Activated B cell treated with CpG ODN at 0.5 μM for 24 hours (primary cell): ENCODE measurements at places on chromosomes 2 and 18.

GRCh38 chr2:211867845-211868451 is 670.7 kb downstream of the ERBB4 start:
- H3K27ac ChIP-seq = no peak overlapping the region
- no peak overlapping the region for H3K4me3 ChIP-seq
- H3K36me3 ChIP-seq = no peaks in the 10 kb centered on the region
- no peaks in the 10 kb centered on the region for H3K27me3 ChIP-seq

GRCh38 chr18:35460736-35461161 is 37.0 kb downstream of the INO80C start:
- no peak overlapping the region for H3K4me3 ChIP-seq

GRCh38 chr2:226760412-226761194 is 39.0 kb downstream of the IRS1 start:
- H3K36me3 ChIP-seq = no peaks in the 10 kb centered on the region
- no peak for DNase-seq
- no peak overlapping the region for H3K4me3 ChIP-seq
- no peaks in the 10 kb centered on the region for H3K27me3 ChIP-seq
- peaks cover 6% of the 10 kb centered on the region for H3K4me1 ChIP-seq

- DNase-seq = no peak
- peaks cover 4% of the 10 kb centered on the region for H3K27me3 ChIP-seq
- H3K36me3 ChIP-seq = no peaks in the 10 kb centered on the region
These were observed 233.3 kb downstream of the KLHL29 start for GRCh38 chr2:23618265-23618664.

DNA sequence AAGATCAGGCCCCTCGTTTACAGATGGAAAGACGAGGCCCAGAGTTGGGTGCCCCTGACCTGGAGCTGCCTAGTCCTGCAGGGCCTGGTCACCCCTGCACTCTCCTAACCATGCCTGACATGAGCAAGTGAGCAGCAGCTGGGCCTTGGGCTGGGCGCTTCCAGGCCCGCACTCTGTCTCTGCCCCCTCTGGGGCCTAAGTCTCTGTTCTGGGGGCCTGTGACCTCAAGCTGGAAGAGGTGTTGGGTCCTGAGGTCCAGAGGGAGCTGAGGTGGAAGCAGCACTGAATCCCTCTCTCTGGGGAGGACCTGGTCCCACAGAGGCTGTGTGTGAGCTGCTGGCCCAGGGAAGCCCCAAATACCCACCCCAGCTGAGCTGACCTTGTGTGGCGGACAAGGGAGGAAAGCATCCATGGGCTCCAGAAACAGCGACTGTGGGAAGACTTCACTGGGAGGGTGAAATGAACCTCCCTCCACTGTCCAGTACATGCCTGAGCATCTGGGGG is 46.1 kb upstream of the GPC1 start:
- H3K27ac ChIP-seq = no peak overlapping the region
- no peak overlapping the region for H3K4me3 ChIP-seq
- no peaks in the 10 kb centered on the region for H3K4me1 ChIP-seq
- H3K27me3 ChIP-seq = peaks cover 3% of the 10 kb centered on the region
- DNase-seq = no peak

GRCh38 chr18:25251068-25251467 is 100.9 kb downstream of the ZNF521 start:
- DNase-seq = no peak
- H3K27me3 ChIP-seq = peaks cover 1% of the 10 kb centered on the region

DNA sequence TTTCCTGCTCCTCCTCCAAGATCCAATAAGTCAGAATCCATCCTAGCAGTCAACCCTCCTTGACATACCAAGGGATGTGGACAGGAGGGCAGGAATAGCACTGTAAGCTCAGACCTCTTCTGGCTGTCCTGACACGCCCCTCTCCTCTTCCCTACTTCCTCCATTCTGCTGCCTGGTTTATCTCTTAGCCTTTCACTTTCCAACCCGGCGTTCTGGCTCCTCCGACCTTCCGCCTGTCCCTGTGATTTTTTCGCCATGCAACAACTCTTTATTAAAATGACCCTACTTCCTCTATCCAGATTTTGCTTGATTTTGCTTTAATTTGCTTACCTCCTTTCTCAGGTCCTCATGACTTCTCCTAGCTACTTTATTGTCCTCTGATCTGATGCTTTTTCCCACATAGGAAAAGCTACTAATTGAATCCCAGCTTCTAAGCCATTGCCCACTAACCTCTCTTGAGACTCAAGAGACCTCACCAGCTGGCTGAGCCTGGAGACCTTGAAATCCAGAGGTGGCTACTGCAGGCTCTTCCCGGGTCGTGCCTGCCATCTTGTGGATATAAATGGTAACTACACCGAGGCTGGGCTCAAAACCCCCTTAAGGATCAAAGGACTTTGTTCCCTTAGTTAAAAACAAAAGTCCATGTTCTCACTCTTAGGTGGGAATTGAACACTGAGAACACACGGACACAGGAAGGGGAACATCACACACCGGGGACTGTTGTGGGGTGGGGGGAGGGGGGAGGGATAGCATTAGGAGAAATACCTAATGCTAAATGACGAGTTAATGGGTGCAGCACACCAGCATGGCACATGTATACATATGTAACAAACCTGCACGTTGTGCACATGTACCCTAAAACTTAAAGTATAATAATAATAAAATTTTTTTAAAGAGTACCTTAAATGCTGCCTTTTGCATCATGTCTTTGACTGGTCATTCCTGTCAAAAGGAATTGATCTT is 139.4 kb downstream of the AKAIN1 start:
- no peak for DNase-seq
- H3K27ac ChIP-seq = no peak overlapping the region
- peaks cover 11% of the 10 kb centered on the region for H3K27me3 ChIP-seq
- peaks cover 10% of the 10 kb centered on the region for H3K4me1 ChIP-seq
- H3K36me3 ChIP-seq = no peaks in the 10 kb centered on the region
- H3K4me3 ChIP-seq = no peak overlapping the region

DNA sequence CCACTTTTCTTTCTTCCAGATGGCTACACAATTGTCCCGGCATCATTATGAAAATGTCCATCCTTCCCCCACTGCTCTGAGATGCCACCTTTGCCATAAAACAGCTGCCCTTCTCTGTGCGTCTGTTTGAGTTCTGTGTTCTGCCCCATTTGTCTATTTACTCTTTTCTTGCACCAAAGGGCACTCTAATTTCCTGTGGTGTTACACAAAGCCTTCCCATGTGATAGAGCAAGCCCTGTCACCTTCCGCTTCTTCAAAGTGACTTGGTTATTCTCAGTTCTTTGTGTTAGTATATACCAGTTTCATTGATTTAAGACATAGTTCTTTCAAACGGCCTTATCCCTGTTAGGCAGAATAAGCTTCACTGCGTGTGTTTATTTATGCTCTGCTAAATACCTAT is 84.1 kb downstream of the FBXO15 start:
- H3K4me3 ChIP-seq = no peak overlapping the region
- no peaks in the 10 kb centered on the region for H3K36me3 ChIP-seq
- H3K27ac ChIP-seq = peak overlapping the region; percentile 85

DNA sequence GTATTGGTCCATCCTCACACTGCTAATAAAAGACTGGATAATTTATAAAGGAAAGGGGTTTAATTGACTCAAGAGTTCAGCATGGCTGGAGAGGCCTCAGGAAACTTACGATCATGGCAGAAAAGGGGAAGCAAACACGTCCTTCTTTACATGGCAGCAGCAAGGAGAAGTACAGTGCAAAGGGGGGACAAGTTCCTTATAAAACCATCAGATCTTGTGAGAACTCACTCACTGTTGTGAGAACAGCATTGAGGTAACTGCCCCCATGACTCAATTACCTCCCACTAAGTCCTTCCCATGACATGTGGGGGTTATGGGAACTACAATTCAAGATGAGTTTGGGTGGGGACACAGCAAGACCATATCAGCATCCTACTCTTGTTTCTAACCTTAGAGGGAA is 37.0 kb downstream of the SP100 start:
- H3K36me3 ChIP-seq = peaks cover 99% of the 10 kb centered on the region
- H3K4me1 ChIP-seq = peaks cover 93% of the 10 kb centered on the region
- H3K27ac ChIP-seq = peak overlapping the region; percentile 87

DNA sequence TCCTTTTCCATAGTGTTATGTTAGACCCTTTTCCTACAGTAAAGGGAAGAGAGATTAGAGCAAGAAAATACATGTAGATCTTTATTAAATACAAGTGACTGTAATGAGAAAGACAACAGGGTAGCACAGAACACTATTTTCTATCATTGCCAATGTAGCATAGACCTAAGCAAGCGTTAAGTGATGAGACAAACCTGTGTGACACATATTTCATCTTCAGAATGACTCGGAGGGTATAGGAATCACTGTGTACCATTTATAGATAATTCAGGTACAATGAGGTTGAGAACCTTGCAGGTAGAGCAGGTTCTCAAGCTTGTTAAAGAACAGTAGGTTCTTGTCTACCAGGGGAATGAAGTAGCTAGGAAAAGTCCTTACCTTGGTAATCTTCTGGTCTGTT is 15.9 kb downstream of the PDIA6 start:
- H3K36me3 ChIP-seq = peaks cover 81% of the 10 kb centered on the region
- no peaks in the 10 kb centered on the region for H3K27me3 ChIP-seq
- no peak overlapping the region for H3K27ac ChIP-seq
- no peak overlapping the region for H3K4me3 ChIP-seq
- no peak for DNase-seq

DNA sequence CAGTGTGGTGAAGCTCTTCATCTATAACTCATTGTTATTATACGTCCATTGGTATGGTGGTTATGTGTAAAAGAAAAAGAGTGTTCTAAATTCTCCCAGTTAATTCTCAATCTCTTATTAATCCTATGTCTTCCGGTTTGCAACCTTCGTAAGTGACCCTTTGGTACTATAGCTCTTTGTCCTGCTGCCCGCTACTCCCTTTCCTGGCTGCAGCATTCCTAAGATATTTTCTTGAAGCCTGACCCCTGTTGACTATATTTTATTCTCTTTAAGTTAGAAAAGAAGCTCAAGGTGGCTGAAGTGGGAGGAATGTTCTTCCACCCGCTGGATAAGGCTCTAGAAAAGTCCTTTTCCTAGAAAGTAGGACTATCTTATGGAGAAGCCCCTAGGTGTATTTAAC is 684.8 kb downstream of the SOCS6 start:
- no peak overlapping the region for H3K4me3 ChIP-seq
- H3K4me1 ChIP-seq = no peaks in the 10 kb centered on the region
- DNase-seq = no peak
- no peaks in the 10 kb centered on the region for H3K27me3 ChIP-seq
- no peak overlapping the region for H3K27ac ChIP-seq
- H3K36me3 ChIP-seq = no peaks in the 10 kb centered on the region

DNA sequence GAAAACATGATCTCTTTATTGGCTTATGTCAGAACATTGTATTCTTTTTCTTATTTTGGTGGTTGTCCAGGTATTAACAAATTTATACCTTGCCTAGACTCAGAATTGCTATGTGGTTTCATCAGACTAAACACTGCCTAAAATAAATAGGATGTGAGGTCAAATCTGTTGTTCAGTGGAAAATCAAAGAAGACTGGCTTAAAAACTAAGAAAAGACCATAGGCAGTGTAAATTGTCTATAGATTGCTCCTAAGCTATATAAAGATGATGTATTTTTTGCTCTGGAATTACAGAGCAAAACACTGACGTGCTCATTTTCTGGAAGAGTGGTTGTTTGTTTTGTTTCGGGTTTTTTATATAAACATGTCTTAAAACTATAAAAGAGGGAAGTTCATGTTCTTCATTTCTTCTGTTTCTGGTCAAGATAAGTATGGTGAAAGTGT is 266.0 kb downstream of the ALPK2 start:
- H3K27me3 ChIP-seq = no peaks in the 10 kb centered on the region
- H3K36me3 ChIP-seq = peaks cover 25% of the 10 kb centered on the region
- no peaks in the 10 kb centered on the region for H3K4me1 ChIP-seq
- no peak overlapping the region for H3K4me3 ChIP-seq
- H3K27ac ChIP-seq = no peak overlapping the region

DNA sequence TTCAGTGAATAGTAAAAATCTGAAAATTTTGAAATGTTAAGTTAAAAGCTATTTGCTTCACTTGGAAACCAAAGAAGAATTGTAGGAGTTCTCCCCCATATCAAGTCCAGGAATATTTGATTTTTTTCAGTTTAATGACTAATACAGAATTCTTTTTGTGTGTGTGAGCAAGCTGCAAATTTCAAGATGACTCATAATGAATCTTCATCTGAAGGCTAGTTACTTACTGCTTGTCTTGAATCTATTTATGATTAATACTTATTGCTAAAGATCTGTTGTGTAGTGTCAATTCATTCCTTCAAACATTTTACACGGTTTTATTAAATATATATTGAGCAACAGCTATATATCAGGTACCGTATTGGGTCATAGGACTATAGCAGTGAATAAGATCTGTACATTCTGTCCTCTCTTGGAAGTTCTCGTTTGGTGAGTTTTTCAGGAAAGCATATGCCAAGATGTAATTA is 47.8 kb upstream of the CAVIN2 start:
- H3K27me3 ChIP-seq = no peaks in the 10 kb centered on the region
- no peaks in the 10 kb centered on the region for H3K36me3 ChIP-seq
